Naive thymus-derived CD8-positive, alpha-beta T cell (primary cell): ENCODE measurements at places on chromosomes 11 and 22.

GRCh38 chr11:131796541-131796940 lies 426.1 kb downstream of the NTM start:
- H3K4me1 ChIP-seq, result no peaks in the 10 kb centered on the region
- no peak overlapping the region for H3K4me3 ChIP-seq
- no peak for DNase-seq
- H3K27ac ChIP-seq, result no peak overlapping the region

- H3K27me3 ChIP-seq, result peaks cover 5% of the 10 kb centered on the region
- H3K4me1 ChIP-seq, result no peaks in the 10 kb centered on the region
- no peak overlapping the region for H3K4me3 ChIP-seq
- no peak overlapping the region for H3K27ac ChIP-seq
Observed at GRCh38 chr22:32990187-32990586, 68.0 kb downstream of the SYN3 start.

DNA sequence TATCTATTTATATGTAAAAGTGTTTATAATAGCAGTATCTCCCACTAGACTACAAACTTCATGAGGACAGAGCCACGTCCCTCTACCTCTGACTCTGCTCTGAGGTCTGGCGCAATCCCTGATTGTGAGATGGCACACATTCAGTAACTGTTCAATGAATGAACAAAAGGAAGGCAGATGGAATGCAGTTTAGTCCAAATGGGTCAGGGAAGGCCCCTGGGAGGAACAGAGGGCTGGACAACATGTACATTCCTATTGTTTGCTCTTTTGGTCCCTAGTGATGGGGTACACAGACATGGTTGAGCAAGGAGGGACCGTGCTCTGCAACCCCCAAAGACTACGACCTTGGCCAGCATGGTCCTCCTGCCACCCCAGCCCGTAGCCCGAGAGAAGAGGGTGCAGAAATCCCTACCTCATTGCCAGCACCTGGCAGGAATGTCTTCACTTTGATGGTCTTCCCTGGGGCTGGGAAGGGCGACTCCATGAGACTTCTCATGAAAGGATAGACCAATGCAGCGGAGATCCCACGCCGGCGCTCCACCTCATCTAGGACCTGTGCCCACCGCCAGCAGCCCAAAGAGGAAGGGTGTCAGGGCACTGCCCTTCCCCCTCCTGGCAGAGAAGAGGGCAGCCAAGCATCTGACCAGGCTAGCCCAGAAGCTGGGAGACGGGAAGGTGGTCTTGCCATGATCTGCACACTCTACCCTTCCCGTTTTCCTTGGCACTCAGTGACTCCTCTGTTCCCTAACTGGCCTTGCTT lies 24.3 kb downstream of the RPL27A start:
- no peaks in the 10 kb centered on the region for H3K4me1 ChIP-seq
- no peak overlapping the region for H3K27ac ChIP-seq
- no peaks in the 10 kb centered on the region for H3K27me3 ChIP-seq
- no peaks in the 10 kb centered on the region for H3K36me3 ChIP-seq
- no peak overlapping the region for H3K4me3 ChIP-seq
- no peak for DNase-seq

GRCh38 chr11:113104691-113105251 lies 143.6 kb downstream of the NCAM1 start:
- H3K27me3 ChIP-seq, result peaks cover 4% of the 10 kb centered on the region
- no peaks in the 10 kb centered on the region for H3K4me1 ChIP-seq
- no peak overlapping the region for H3K27ac ChIP-seq
- no peaks in the 10 kb centered on the region for H3K36me3 ChIP-seq
- no peak for DNase-seq

DNA sequence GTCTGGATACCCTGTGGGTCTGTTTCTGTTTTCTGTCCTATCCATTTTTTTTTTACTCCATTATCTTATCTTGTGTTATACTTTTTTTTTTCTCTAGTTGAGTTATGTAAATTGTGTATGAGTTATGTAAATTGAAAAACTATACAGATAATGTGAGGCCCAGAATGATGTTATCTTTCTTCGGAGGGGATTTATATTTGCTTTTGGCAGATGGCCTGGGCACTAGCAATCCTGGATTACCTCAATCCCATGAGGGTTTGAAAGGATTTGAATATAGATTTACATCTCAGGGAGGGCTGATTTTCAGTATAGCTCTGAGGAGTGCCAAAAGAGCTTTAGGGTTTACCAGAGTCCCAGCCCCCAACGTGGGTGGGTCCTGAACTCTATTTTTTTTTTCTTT lies 71.0 kb downstream of the CSTPP1 start:
- no peaks in the 10 kb centered on the region for H3K27me3 ChIP-seq
- H3K27ac ChIP-seq, result no peak overlapping the region
- H3K36me3 ChIP-seq, result peaks cover 24% of the 10 kb centered on the region
- no peak overlapping the region for H3K4me3 ChIP-seq
- no peak for DNase-seq
